ENCODE measurements at places on chromosomes 1 and 21. TPM values are rescaled to one million over a fixed set of nuclear protein-coding genes. Genes with fewer than 3 reads are reported as not detected.

GRCh38 chr1:12172042-12172851 is 5.5 kb downstream of the TNFRSF1B start:
- H3K36me3 ChIP-seq, result peaks cover 13% of the 10 kb centered on the region
- no peak overlapping the region for H3K4me3 ChIP-seq
- H3K27me3 ChIP-seq, result peaks cover 8% of the 10 kb centered on the region
- no peak for DNase-seq
- peaks cover 80% of the 10 kb centered on the region for H3K4me1 ChIP-seq

DNA sequence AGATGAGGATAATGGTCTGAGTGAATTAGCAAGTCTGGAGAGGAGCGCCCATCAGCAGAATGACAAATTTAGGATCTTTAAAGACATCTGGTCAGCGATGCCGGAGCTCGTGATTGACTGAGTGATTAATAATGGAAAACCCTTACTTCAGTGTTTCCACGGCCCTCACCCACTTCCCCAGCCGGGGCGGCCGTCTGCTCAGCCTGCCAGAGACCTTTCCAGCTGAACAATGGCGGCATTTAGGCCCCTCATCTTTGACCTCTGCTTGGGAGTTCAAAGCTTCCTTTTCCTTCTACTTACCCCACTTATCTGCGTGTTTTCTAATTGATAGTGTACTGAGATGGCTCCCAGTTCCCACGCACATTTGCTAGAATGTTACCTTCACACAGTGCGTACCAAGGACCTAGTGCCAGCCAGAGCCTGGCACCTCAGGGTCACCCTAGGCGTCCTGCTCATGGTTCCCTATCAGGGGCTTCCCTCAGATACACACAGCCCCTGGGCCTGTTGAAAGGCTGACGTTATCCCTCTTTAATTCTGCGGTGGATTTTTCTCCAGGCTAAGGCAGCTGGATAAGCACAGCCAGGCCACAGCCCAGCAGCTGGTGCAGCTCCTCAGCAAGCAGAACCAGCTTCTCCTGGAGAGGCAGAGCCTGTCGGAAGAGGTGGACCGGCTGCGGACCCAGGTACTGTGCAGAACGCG is 232.8 kb downstream of the SDCCAG8 start:
- H3K27me3 ChIP-seq, result peaks cover 9% of the 10 kb centered on the region
- DNase-seq, result no peak
- H3K27ac ChIP-seq, result no peak overlapping the region
- H3K4me1 ChIP-seq, result peaks cover 22% of the 10 kb centered on the region
- H3K4me3 ChIP-seq, result no peak overlapping the region
- peaks cover 7% of the 10 kb centered on the region for H3K36me3 ChIP-seq

DNA sequence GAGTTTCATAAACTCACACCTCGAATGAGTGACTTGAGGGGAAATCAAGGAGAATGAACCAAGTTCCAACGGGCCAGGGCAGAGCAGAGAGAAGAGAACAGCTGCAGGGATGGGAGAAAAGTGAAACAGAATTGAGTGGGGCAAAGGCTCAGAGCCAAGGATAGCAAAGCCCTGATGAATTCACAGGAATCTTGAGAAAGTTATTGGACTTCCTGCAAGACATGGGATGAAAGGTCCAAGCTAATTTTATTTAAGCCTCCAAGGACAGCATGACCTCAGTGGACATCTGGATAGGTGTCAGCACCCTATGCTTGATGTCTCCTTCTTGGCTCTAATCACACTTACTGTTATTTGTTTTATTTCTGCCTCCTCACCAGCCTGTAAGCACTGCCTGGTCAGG is 43.0 kb upstream of the RAVER2 start:
- DNase-seq, result no peak
- no peaks in the 10 kb centered on the region for H3K4me1 ChIP-seq
- H3K27ac ChIP-seq, result no peak overlapping the region
- H3K27me3 ChIP-seq, result peaks cover 2% of the 10 kb centered on the region
- no peaks in the 10 kb centered on the region for H3K36me3 ChIP-seq
- no peak overlapping the region for H3K4me3 ChIP-seq

GRCh38 chr1:150995896-150996295 is 10.8 kb downstream of the MINDY1 start:
- peaks cover 2% of the 10 kb centered on the region for H3K27me3 ChIP-seq
- peak; percentile 45 for DNase-seq
- H3K4me3 ChIP-seq, result no peak overlapping the region
- peak overlapping the region; percentile 70 for H3K27ac ChIP-seq
- peaks cover 5% of the 10 kb centered on the region for H3K4me1 ChIP-seq

- no peak overlapping the region for H3K4me3 ChIP-seq
- no peak overlapping the region for H3K27ac ChIP-seq
- no peaks in the 10 kb centered on the region for H3K36me3 ChIP-seq
- no peaks in the 10 kb centered on the region for H3K27me3 ChIP-seq
- no peak for DNase-seq
Observed at GRCh38 chr1:184635347-184635979, 119.2 kb downstream of the EDEM3 start.

DNA sequence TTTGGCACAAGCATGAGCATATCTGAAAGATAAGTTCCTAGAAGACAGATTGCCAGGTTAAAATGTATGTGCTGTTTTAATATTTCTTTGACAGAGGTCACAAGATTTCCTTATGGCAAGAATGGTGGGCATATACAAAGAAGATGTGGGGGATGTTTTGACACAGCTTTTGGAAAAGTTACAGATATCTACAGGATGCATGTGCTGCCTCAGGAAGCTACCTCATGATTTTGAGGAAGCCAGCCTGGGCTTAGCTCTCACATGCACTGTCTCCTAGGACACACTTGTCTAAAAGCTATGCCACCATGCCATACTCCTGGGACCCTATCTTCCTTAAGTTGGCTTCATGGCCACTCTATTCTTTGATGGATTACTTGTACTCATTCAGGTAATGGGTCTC is 99.9 kb downstream of the C1orf94 start:
- peak overlapping the region; percentile 78 for H3K27ac ChIP-seq
- H3K27me3 ChIP-seq, result peaks cover 3% of the 10 kb centered on the region
- H3K4me3 ChIP-seq, result no peak overlapping the region
- H3K36me3 ChIP-seq, result no peaks in the 10 kb centered on the region
- H3K4me1 ChIP-seq, result peaks cover 17% of the 10 kb centered on the region

- H3K27ac ChIP-seq, result no peak overlapping the region
- H3K27me3 ChIP-seq, result no peaks in the 10 kb centered on the region
- no peaks in the 10 kb centered on the region for H3K4me1 ChIP-seq
- no peak for DNase-seq
- H3K4me3 ChIP-seq, result no peak overlapping the region
Observed at GRCh38 chr1:247574664-247575063, 13.5 kb upstream of the OR2G2 start.

DNA sequence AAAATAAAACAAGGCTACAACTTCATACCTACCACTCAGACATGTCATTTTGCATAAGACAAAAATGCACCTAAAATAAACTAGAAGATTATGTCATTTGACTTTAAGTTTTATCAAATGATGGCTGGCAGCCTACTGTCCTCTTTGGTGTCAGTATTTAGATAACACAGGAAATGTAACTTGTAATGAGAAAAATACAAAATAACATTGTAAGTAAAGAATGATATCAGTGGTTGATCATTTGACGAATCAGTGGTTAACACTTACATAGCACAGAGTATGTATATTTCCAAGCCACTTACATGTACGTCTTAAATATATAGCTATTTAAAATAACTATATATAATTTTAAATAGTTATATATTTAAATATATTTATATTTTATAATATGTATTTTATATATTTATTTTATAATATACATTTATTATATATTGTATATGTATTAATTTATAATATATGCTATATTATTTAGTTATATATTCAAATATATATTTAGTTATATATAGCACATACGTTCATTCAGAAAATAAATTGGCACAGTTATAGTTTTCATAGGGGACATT is 44.1 kb downstream of the ZNF678 start:
- no peak for DNase-seq
- H3K36me3 ChIP-seq, result peaks cover 29% of the 10 kb centered on the region
- no peak overlapping the region for H3K27ac ChIP-seq

DNA sequence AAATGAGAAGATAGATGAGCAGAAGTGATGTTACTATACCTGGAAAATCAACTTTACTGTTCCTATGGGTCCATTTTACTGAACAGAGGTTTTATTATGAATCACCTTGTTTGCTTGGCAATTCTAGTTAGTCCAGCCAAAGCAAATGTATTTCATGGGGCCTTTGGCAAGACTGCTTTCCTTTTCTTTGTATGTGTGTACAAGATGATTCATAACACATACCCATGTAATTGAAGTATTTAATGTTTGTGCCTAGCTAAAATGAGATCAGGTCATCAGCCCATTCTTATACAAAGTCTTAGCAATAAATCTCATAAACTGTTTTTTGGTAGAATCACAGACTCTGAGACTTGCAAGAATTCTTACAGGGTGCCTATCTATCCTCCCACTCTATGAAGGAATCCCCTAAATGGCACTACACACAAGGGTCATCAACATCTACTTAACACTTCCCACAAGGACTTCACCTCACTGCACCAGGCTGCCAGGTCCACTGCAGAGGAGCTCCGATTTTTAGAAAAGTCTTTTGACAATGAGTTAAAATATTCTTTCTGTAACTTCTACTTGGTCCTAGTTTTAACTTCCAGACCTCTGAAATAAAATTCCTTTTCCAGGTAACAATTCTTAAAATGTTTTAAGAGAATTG is 58.5 kb downstream of the LPAR3 start:
- no peak for DNase-seq
- H3K4me1 ChIP-seq, result peaks cover 4% of the 10 kb centered on the region
- no peak overlapping the region for H3K4me3 ChIP-seq
- H3K27ac ChIP-seq, result no peak overlapping the region
- H3K27me3 ChIP-seq, result no peaks in the 10 kb centered on the region

The LCE1A gene
- not detected for total RNA-seq

The HTR6 gene
- not detected for total RNA-seq

The KLHDC8A gene
- total RNA-seq, result 1.5 TPM

The ZMYM4 gene
- 102 TPM for total RNA-seq

The SDC3 gene
- 51.3 TPM for total RNA-seq

The TNNT2 gene
- 3.3 TPM for total RNA-seq

The FAM72B gene
- total RNA-seq, result 12.0 TPM

The BTBD19 gene
- 10.4 TPM for total RNA-seq

All from endothelial cell (in vitro differentiated cells).